Activated CD4-positive, alpha-beta T cell treated with anti-CD3 and anti-CD28 coated beads, Interleukin-2, amount 50 U/mL, for 48 hours (primary cell): ENCODE measurements at places on chromosomes 13 and 19.
A peak's percentile ranks its signal among the peaks of the same experiment; 100 is the strongest.

DNA sequence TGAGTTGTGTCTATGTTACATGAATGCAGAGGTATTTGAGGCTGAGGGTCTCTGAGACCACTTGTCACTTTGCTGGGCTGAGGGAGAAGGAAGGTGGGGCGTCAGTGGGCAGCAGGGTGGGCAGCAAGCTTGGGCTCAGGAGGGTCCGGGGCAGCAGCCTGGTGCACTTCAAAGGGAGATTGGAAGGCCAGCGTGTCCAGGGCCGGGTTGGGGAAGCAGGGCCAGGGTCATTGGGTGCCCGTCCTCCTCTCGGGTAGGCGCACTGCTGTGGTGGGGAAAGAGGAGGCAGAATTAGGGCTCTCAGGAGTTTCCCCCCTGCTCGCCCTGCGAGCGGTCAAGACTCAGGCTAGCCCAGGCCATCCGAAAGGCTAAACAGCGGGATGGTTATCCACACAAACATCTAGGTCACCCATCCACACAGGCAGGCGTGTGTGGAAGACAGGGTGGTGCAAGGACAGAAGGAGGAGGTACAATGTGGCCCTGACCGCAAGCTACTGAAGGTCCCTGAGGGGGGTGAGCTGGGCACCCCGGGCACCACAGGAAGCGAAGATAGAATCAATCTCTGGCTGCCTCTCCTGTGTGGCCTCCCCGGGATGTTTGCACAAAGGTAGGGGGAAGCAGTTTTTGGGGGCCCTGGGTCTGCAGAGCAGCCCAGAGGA, 37.7 kb downstream of the MYO9B start:
- DNase-seq, result no peak

DNA sequence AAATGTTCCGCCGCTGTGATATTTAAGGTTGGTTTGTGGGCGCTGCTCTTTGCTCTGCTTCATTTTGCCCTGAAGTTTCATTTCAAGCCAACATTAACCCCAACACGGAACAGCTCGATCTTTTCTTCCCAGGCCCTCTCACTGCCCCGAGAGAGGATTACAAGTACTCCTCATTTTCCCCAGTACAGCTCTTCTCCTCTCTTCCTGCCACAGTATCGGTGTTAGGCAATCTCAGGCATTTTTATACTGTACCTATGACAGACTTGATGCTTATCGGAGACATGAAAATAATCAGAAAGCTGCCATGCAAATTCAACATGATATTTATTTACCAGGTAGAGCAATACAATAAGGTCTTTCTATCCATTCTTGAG, 1.3 kb upstream of the EDNRB start:
- DNase-seq, result no peak

GRCh38 chr19:28960986-28961705, 251.8 kb downstream of the UQCRFS1 start:
- DNase-seq, result no peak

DNA sequence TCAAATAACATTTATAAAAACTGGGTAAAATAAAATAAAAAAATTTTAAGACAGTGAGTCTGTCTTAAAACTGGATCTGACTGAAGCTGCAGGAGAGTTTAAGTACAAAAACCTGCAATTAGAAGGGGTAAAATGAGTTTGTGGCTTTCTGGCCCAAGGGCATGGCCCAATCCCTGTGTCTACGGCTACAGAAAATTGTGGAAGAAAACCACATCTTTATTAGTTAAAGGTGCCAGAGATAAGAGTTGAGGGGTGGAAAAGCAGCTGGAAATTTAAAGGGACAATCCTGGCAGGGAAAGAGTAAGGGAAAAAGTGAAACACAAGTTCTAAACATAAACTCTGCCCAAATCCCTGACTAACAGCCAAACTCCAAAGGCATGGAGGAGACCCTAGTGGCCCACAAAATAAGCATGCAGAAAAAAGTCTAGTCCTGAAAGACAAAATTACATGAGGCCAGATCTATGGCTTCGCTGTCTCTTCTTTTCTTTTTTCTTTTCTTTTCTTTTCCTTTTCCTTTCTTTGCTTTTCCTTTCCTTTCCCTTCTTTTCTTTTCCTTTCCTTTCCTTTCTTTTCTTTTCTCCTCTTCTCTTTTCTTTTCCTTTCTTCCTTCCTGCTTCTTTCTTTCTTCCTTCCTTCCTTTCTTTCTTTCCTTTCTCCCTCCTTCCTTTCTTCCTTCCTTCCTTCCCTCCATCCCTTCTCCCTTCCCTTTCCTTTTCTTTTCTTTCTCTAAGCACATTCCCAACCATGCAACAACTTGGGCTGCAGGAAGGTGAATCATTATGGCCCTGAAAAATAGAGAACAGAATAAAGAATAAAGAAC, 23.5 kb upstream of the DLEU7 start:
- no peak for DNase-seq

GRCh38 chr13:64992314-64992713, 2237.8 kb downstream of the PCDH9 start:
- no peak for DNase-seq

DNA sequence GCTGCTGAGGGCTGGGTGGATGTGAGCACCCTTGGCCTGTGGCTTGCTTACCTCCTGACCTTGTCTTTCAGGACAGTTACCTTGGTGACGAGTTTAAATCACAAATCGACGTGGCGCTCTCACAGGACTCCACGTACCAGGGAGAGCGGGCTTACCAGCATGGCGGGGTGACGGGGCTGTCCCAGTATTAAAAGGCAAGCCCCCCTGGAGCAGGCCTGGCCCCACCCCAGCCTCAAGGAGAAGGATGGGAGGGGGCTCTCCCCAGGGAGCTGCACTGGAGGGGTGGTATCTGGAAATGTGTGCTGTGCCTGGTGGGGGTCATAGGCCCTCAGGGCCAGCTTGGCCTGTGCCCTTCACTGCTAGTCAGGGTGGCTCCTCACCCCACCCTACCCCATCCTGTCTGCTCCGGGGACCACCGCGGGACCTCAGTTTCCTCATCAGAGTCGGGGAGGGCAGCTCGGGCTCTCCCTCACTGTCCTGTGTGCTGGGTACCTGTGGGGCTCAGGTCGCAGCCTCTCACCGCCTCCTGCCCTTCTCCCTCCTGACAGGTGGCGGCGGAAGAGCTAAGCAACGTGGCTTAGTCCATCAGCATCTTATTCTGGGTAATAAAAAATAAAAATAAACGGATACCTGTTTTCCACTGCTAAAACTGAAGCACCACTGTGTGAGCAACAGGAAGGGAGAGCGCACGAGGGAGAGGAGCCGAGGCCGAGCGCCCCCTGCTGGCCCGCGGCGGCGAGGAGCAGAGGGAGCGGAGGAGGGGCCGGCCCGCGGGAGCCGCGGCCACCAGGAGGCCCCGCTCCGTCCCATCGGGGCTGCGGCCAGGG, 29.8 kb downstream of the CERS1 start:
- peak; percentile 66 for DNase-seq

DNA sequence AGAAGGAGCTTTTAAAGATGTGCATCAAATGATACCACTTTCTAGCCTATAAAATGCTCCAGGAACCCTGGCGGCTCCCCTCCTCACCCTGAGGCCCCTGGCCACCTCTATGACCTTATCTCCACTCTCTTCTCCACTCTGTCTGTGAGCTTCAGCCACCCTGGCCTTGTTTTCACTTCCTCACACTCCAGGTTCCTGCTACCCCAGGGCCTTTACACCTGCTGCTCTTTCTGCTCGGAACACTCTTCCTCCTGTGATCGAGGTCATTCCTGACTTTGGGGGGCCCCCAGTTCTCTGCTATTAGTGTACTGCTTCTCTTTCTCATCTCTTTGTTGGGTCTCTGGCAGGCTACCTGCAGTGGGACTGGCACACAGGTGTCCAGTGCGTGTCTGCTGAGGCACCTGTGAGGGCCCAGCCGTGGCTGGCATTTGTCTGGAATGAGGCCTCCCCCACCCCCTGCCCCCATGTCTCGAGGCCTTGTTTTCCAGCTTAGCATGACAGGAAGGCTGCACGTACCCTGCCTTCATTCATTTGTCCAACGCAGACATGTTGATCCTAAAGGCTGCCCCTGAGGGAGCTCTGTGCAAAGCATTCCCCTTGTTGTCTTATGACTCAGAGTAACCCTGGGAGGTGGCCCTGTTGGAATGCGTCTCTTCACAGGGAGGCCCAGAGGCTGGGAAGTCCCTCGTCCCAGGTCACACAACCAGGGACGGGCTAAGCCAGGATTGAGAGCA, 2.3 kb downstream of the DDA1 start:
- DNase-seq, result no peak

- DNase-seq, result no peak
Measured at GRCh38 chr13:113207460-113207859, 1.0 kb downstream of the PCID2 start.

GRCh38 chr19:10812196-10812595, 23.8 kb downstream of the TMED1 start:
- no peak for DNase-seq

DNA sequence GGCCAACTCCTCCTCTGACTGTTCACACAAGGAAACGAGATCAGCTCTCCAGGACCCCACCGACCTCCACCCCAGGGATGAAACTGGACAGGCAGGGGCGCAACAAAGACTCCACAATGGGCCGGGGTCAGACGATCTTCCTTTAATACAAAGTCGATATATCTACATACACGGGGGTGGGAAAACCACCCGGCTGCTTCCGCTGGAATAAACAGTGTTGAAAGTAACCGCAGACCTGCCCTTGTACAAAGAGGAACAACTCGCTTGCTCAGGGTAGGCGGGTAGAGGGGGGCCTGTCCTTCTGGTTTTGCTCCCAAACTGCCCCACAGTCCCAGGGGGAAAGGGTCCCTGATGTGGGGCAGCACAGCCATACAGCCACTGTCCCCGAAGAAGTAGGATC, 135.2 kb downstream of the PTPRS start:
- DNase-seq, result no peak

DNA sequence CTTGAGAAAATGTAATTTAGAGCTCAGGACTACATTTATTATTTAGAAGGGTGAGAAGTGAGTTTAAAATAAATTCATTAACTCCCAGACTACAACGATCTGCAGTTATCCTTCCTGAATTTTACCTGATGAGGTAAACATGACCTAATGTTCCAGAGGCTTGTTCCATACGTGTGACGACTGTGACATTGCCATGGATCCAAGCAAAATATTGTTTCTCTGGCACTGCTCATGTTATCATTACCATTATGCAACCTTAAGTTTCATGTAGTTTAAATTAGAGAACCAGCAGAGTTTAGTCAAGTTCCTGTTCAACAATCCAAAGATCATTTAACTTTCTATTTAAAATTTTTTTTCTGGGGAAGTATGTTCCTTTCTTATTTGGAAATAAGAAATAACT, 279.6 kb downstream of the KLF5 start:
- no peak for DNase-seq

GRCh38 chr19:33558856-33559255, 37.3 kb upstream of the PEPD start:
- no peak for DNase-seq

GRCh38 chr13:24244802-24245201, 64.6 kb upstream of the C1QTNF9 start:
- DNase-seq, result no peak

- no peak for DNase-seq
Measured at GRCh38 chr13:102233566-102234208, 168.2 kb downstream of the FGF14 start.

GRCh38 chr13:78630511-78630910, 27.2 kb upstream of the POU4F1 start:
- no peak for DNase-seq
